ENCODE measurements at places on chromosomes 11 and 22.

- DNase-seq = no peak
Observed at GRCh38 chr22:42408276-42408675, 23.9 kb downstream of the NFAM1 start.

DNA sequence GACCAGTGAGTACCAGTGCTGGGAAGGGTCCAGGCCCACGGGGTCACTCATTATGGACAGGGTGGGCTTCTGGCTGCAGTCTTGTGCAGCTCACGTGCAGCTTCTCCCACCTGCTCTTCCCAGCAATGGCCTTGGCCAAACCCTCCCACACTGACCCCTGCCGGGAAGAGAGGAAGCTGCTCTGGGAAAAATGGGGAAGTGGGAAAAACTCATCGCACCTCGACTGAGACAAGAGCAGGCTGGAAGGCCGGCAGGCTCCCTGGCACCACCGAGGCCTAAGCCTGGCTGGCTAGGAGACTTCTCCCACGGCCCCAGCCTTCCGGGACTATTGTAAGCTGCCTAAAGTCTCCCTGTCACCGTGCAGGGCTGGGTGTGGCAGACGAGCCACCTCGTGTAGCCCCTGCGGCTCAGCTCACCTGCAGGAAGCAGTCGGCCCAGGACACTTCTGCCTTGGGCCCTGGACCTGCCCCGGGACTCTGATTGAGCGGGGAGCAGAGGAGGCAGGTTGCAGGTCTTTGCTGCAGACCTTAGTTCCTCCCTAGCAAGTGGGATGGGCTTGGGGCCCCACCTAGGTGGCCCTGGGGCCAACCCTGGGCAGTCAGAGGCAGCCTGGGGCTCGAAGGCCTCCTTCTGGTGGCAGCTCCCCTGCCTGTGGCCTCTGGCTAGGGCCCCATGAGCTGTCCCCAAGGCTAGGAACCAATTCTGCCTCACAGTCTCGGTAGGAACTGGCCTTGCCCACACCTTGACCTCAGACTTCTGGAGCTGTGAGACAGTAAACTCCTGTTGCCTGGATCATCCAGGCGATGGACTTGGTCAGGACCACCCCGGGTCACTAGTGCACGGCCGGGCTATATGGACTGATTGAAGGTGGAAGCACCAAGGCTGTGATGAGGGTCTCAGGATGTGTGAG, 23.1 kb downstream of the MRGPRG start:
- DNase-seq = no peak

GRCh38 chr22:24593836-24594568, 1.1 kb upstream of the LRRC75B start:
- DNase-seq = no peak

- no peak for DNase-seq
Observed at GRCh38 chr11:17489751-17490150, 13.1 kb upstream of the ABCC8 start.

- no peak for DNase-seq
Observed at GRCh38 chr11:45267052-45267451, 19.1 kb downstream of the SYT13 start.

All from DMS 273 treated with DMSO at 0.1 percent for 48 hours (cell line).